ENCODE measurements at places on chromosomes 12 and 14.

GRCh38 chr14:101809671-101810514, 48.4 kb downstream of the PPP2R5C start:
- peak; percentile 71 for DNase-seq

- DNase-seq, result no peak
These were observed 74.4 kb upstream of the TRHDE start for GRCh38 chr12:72197790-72198189.

GRCh38 chr14:58626431-58626831, 11.3 kb upstream of the DACT1 start:
- DNase-seq, result no peak

GRCh38 chr14:21991130-21991529, 317.5 kb upstream of the OR4E1 start:
- no peak for DNase-seq

- DNase-seq, result no peak
These were observed 17.7 kb upstream of the CD27 start for GRCh38 chr12:6426882-6427671.

DNA sequence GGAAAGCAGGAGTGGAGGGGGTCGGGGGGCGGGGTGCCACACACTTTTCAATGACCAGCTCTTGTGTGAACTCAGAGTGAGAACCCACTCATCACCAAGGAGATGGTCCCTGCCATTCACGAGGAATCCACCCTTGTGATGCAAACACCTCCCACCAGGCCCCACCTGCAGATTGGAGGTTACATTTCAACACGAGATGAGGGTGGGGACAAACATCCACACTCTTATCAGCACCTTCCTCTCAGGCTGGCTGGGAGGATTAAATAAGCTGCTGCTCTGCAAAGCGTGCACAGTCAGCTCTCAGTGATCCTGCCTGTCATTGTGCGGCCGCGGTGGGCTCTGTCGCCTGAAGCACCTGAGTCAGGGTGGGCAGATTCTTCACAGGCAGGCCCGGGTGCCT, 39.7 kb downstream of the AACS start:
- DNase-seq, result no peak

- no peak for DNase-seq
These were observed 11.7 kb downstream of the FAM181A start for GRCh38 chr14:93938751-93939303.

DNA sequence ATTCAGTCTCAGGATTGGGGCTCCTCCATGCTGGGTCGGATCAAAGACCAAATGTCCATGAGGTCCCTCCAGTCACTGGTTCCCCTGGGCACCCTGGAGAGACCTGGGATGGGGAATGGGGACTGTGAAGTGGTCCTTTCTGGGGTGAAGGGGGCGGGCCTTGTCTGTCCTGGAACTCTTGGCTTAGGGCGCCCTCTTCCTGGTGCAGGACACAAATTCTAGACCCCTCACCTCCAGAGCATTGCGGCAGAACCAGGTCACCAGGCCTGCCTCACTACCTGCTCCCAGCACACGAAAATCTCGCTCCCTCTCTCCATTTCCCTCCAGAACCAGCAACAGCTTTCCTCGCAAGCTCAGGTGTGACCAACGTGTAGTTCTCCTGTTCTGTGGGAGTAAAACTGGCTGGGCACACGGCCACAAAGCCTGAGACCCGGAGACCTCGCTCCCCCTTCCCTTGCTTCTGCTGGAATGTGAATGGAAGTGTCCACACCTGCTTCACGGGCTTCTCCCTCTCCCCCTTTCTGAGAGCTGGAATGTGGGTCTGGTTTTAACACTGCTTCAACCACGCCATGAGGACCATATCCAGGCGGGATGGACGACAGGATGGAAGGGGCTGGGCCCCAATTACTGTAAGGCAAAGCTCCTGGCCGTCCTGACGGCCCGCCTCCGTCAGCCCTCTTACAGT, 112.7 kb downstream of the SCARB1 start:
- no peak for DNase-seq

- no peak for DNase-seq
These were observed 197.7 kb upstream of the CRY1 start for GRCh38 chr12:107291018-107291417.

DNA sequence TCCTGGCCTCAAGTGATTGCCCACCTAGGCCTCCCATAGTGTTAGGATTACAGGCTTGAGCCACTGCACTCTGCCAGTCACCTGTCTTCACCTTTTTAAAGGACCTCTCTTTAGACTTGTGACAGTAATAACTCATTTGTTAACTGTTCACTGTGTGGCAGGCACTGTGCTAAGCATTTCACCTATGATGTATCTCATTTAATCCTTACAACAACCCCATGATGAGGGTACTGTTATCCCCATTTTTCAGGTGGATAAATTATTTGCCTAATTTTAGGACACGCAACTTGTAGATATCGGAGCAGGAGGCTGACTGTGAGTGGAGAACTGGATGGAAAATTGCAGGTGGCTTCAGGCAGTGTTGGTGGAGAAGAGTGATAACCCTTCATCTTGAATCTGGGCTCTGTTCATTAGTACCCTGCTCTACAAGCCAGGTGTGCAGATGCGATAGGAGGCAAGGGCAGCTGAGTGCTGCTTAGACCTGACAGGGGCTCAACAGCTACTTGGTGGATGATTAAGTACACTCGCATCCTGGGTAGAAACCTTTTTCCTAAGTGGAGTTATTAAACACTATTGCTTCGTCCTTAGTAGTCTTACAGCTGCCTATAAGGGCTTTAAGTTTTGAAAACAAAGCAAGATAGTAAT, 2.7 kb downstream of the TCTN1 start:
- no peak for DNase-seq

- no peak for DNase-seq
These were observed 29.5 kb upstream of the INF2 start for GRCh38 chr14:104659764-104660523.

DNA sequence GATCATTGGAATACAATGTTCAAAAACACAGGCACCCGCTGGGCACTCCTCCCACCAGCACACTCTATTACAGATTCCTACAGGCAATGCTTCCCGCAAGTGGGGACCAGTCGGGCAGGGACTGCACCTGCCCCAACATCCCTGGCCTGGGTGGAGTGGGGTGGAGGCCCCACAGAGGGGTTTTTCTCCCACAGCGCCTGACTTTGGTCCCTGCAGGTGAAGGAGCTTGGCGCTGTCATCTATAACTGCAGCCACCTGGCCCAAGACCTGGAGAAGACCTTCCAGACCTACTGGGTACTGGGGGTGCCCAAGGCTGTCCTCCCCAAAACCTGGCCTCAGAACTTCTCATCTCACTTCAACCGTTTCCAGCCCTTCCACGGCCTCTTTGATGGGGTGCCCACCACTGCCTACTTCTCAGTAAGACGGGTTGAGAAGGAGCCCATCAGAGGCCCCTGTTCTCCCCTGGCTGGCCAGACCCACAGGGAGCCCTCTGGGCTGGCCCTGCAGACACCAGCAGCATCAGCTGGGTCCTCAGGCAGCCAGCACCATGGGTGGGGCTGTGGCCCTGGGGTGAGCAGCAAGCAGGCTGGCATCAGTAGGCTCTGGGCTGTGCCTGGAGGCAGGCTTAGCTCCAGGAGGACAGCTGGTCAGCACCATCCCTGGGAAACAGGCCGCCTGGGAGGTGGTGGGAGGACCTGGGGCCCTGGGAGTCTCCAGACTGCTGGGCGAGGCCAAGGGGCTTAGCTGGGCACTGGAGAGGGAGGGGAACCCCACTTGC, 6.0 kb downstream of the PLD4 start:
- no peak for DNase-seq

DNA sequence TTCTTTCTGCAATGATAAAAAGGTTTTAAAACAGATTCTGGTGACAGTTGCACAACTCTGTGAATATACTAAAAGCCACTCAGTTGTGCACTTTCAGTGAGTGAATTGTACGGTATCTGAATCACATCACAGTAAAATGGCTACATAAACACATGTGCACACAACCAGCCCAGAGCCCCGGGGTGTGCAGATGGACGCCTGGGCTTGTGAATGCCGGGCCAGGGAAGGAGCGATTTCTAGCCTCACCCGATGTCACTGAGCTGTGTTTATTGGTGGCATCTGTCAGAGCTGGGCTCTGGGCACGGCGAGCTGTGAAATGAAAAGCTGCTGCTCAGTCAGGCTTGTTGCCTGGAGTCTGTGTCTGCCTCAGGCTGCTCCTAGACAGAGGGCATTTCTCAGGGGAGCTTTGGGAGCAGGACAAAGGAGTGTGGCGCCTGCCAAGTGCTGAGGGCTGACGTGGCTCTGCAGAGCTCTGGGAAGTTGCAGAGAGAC, 25.9 kb downstream of the RHOF start:
- no peak for DNase-seq

DNA sequence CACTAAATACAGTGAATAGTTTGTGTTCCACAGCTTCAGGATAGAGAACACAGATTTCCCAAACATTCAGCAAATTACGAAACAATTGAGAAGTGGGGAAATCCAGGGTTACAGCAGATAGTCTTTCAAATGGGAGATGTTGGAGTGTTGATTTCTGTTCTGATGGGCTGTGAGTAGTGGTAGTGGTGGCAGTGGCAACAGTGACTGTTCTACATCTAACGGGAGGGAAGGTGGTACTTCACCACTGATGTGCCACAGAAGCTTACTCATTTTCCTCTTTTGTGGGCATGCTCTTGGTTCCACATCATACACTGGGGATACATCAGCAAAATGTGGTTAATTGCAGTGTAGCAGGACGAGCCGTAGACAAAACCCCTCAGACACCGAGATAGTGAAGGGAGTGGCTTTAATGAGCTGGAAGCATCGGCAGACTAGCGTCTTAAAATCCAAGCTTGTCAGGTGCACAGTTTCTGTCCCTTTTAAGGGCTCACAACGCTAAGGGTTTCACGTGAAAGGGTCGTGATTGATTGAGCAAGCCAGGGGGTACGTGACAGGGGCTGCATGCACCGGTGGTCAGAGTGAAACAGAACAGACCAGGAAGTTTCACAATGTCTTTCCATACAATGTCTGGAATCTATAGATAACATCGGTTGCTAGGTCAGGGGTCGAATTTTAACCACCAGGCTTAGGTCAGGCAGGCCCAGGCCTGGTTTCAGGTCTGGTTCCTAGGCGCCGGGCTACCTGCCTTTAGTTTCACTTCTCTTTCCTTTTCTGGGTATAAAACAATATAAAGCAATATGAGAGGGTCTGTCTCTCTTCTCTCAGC, 330.6 kb upstream of the FBXO33 start:
- DNase-seq, result no peak

GRCh38 chr14:105529569-105530284, 3.3 kb downstream of the TMEM121 start:
- no peak for DNase-seq

DNA sequence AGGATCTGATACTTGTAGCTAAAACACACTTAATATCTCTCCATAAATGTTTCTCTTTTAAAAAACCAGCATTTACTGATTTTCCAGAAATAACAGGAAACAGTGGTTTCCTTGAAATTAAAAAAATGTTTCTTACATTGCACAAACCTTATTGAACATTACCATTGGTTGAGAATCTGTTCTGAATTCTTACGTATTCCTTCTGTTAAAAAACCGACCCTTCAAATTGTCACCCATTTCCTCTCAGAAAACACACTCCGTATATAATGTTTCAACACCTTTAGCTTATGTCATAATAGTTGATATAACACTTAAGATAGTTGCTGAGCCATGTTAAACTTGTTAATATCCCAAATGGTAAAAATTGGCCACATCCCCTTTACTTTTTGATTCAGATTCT, 51.2 kb downstream of the MSRB3 start:
- DNase-seq, result no peak

DNA sequence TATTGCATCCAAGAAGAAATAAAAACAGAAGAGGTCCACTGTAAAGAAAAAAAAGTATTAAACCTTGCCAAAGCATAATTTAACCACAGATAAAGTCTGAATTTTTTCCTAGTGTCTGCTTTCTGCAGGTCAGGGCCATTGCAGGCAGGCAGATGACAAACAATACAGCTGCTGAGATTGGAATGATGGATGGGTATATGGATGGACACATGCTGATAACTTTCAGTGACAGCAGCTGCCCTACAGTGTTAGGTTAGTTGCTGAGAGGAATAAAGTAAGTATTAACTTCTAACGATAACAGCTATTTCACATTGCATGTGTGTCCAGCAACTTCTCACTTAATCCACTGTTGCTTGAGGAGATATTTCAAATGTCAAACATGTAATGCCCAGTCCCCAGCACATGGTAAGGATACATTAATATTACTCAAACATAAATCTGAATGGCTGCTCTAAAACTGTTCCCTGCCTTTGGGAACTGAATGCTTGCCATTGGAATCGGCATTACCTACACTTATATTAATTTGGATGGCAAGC, 515.3 kb downstream of the RMST start:
- no peak for DNase-seq

DNA sequence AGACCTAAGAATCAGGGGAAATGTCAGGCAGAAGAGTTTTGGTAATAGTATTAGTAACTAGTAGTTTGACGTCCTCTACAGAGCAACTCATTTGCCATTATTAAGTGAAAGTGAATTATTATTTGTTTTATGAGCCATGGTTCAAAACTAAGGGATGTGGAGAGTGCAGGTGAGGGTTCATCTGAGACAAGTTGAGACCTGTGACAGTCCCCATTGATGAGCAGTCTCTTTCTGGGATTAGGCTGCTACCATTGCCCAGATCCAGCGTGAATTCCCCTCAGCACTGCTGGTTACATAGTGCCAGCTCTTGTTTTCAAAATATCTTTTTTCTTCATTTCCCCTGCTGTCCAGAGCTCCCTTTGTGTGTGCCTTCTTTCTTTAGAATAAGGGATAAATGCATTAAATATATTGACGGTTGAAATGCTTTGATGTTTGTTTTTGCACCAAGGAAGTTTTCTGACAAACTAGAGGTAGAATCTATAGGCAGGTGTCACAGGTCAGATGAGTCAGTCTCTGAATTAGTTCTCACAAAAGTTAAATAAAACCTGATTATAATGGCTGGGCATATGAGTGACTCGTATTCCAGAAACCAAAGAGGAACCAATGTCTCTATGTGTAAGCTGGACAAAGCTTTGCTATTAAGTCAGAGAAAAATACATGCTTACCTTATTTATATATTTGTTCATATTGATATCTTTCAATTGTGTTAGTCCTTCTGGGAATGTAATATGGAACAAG, 381.4 kb downstream of the TMEM117 start:
- no peak for DNase-seq

- no peak for DNase-seq
These were observed 156.7 kb upstream of the RTL1 start for GRCh38 chr14:101060171-101060601.

- DNase-seq, result no peak
These were observed 9.5 kb downstream of the DCN start for GRCh38 chr12:91173124-91173523.

Data from NCI-H1436 treated with DMSO at 0.1 percent for 48 hours (cell line).